Erythroblast (primary cell): ENCODE measurements at places on chromosomes 16 and 17.
A peak's percentile ranks its signal among the peaks of the same experiment; 100 is the strongest.

DNA sequence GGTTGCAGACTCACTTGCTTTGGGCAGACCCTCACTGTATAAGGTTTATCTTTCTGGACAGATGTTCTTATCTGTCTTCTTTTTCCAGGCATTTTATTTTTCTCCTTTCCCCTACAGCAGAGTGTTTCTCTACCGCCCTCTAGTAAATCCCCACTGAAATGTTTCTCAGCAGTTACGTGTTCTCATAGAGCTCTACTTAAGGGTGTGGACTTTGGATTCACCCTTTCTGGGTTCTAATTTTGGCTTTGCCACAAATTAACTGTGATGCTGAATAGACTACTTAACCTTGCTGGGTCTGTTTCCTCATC is 2.0 kb downstream of the ADAT1 start:
- DNase-seq = peak; percentile 89

DNA sequence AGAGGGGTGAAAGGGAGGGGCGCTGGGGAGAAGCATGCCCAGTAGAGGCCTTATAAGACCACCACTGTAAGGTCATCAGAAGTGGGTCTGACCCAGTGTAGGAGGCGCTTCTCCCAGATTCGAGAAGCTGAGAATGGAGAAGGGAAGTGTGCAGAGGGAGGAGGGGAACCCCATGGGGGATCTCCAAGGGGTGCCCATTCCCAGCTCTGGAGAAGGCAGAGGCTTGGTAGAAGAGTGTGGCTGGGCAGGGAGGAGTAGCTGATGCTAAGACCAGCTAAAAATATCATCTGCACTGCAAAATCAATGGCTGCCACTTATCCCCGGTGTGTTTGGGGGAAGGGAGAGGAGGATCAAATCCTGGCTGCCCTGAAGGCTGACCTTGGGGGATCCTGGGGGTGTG is 7.2 kb downstream of the NGFR start:
- DNase-seq = no peak

DNA sequence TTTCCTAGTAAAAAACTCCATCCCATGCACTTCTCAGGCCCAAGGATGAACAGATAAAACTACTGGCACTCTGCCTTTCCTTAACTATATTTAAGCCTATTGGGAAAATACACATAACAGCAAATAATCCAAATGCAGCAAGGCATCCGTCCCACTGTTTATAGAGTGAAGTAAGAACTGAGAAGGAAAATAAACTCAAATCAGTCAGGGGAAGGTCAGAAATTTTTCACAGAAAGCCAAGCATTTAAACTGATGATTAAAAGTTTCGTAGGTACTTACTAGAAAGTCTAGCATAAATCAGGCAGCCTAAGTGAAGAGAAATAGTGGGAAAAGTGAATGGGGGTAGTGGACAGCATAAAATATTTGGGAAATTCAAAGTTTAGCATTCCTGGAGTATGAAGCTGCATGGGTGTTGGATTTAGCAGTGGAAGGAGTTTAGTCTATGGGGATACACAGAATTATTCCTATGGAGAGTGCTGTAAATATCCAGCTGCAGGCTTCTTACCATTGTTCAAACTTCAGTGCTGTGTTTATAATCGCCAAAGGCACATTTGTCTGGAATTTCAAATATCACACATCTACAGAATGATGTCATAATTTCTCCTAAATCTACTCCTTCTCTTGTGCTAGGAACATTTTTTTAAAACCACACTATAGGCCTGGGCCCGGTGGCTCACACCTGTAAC is 1131.0 kb upstream of the GOT2 start:
- no peak for DNase-seq

- peak; percentile 13 for DNase-seq
Observed at GRCh38 chr16:72856797-72857196, 191.1 kb downstream of the ZFHX3 start.

GRCh38 chr17:16975744-16976625 is 4.1 kb upstream of the TNFRSF13B start:
- no peak for DNase-seq

DNA sequence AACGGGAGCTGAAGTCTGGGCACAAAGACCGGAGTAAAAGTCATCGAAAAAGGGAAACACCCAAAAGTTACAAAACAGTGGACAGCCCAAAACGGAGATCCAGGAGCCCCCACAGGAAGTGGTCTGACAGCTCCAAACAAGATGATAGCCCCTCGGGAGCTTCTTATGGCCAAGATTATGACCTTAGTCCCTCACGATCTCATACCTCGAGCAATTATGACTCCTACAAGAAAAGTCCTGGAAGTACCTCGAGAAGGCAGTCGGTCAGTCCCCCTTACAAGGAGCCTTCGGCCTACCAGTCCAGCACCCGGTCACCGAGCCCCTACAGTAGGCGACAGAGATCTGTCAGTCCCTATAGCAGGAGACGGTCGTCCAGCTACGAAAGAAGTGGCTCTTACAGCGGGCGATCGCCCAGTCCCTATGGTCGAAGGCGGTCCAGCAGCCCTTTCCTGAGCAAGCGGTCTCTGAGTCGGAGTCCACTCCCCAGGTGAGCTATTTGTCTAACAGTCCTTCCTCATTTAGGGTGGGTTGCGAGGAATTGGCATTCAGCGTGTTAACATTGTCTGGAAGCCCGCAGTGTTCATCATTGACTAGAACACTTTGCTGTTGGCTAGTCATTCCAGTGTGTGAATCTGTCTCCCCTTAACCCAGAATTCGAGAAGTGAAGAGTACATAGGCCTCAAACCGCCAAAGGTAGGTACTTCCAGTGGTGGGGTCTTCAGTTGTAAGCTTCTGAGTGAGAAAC is 1.5 kb downstream of the CDK12 start:
- peak; percentile 68 for DNase-seq

- no peak for DNase-seq
Observed at GRCh38 chr16:57384248-57385070, 12.2 kb downstream of the CX3CL1 start.

DNA sequence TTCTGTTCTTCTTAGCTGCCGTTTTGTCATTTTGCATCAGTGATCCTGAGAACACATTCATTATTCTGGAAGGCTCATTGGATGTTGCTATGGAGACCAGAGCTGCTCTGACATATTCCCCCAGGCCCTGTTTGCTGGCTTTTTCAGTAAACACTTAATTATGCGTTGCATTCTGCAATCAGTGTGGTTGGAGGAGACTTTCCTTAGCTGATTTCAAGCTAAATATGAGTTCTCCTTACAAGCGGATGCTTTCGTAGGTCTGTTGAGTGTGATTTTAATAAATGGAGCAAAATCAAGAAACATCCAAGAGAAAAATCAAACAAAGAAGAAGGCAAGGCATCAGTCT is 38.2 kb upstream of the NUDT7 start:
- no peak for DNase-seq

DNA sequence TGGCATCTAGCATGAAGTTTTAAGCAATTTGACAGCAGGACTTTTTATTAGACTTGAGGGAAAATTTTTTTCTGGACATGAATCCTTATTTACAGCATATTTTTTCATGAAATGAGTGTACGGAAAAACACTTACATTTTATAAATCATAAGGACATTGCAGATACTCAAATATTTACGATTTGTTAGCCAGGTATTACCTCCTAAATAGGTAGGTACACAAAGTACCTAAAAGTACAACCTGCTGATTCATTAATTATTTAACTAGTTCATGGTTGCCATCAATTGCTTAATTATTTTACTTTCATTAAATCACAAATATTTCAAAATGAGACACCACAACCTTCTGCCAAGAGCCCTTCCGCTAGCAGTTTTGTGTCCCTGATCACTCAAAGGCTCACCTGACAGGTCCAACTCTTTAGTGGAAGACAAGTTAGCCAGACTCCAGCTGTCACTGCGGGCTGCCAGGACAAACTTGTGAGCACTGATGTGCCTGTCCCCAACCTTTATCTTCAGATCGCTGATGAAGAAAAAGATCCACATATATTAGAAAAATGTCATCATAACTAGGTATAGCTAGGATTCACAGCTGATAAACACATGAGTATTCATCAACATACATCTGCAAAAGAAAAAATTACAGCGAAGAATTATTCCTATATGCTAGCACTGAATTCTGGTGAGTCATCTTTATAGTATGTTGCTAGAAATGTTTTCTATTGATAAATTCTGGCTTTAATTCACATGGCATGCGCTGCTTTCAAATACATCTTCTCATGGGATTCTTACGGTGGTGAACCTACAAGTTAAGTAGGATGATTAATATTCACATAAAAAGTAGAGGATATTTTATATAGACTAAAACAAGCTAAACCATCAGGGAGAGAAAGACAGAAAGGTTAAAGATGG is 28.2 kb downstream of the ANKFY1 start:
- no peak for DNase-seq

GRCh38 chr16:48292452-48292851 is 45.1 kb upstream of the ABCC11 start:
- DNase-seq = no peak

DNA sequence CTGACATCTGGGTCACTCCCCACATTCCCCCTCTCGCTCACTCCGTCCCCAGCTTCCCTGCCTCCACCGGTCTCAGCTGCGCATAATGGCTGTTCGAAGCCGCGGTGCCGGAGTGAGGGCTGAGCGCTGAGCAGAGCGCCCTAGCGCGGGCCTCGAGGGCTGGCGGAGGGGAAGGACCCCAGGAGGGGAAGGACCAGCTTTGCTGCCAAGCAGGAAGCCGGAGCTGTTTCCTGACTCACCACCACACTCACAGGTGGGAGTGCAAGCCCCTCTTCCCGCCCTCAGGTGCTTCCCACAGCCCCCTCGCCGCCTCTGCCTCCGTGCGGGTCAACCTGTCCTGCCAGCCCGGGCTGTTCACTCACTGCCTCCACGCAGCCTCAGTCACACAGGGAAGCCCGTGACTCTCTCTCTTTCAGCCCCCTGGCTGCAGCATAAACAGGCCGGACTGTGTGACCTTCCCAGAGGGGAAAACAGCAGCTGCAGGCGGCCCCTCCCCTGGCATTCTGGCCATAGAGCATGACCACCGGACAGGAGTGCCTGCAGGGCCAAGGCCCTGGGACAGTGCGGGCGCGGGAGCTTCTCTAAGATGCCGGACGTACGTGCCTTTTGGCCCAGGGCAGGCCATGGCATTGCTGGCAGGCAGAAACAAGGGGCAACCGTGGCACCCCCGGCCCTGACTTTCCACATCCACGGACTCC is 23.7 kb downstream of the SLC43A2 start:
- no peak for DNase-seq

DNA sequence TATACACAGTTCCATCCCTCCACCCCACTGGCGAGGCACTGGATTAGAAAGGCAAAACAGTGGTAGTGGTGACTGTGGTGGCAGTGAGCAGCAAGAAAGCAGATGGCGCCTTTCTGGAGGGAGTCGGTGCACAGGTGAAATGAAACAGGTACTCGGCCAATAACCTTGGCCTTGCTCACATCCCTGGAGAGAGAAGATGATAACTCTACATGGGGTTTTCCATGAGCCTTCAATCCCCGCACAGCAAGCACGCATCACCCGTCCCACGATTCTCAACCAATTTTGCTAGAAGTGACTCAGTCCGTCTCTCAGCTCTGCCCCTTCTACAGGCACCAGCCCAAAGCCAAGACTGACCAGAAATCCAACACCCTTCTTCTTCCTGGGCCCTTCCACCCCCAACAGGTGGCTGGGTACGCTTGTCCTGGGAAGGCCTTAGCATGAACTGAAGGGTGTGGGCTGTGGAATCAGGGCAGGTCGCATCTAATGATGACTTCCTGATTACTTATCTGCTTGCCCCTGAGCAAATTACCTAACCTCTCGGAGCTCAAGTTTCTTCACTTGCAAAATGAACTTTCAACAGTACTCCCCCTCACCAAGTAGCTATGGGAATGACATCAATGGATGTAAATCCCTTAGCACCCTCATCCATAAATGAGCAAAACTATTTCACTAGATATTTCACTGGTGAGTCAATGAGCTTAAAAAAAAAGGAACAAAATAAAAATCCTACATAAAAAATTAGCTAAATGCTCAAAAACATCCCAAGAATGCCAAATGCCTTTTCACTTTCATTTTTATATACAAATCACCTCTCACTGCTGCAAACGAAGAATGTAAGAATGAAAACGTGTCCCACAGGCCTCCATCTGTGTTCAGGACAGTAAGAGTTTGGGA is 18.0 kb downstream of the XPO6 start:
- peak; percentile 11 for DNase-seq

- no peak for DNase-seq
Observed at GRCh38 chr17:75571885-75572215, 15.8 kb upstream of the MYO15B start.

- no peak for DNase-seq
Observed at GRCh38 chr17:56309897-56310296, 156.6 kb downstream of the ANKFN1 start.

GRCh38 chr17:51769231-51769630 is 389.3 kb downstream of the CA10 start:
- DNase-seq = no peak

GRCh38 chr17:57918017-57918895 is 37.0 kb downstream of the CUEDC1 start:
- no peak for DNase-seq

GRCh38 chr17:9023392-9024218 is 2.3 kb downstream of the NTN1 start:
- no peak for DNase-seq

GRCh38 chr17:82465023-82465603 is 6.6 kb downstream of the NARF start:
- DNase-seq = peak; percentile 65

- DNase-seq = no peak
Observed at GRCh38 chr16:83915081-83915480, 16.2 kb downstream of the MLYCD start.

- DNase-seq = no peak
Observed at GRCh38 chr17:19322861-19323260, 39.7 kb downstream of the B9D1 start.

- DNase-seq = no peak
Observed at GRCh38 chr16:4882633-4883285, 35.5 kb downstream of the UBN1 start.

DNA sequence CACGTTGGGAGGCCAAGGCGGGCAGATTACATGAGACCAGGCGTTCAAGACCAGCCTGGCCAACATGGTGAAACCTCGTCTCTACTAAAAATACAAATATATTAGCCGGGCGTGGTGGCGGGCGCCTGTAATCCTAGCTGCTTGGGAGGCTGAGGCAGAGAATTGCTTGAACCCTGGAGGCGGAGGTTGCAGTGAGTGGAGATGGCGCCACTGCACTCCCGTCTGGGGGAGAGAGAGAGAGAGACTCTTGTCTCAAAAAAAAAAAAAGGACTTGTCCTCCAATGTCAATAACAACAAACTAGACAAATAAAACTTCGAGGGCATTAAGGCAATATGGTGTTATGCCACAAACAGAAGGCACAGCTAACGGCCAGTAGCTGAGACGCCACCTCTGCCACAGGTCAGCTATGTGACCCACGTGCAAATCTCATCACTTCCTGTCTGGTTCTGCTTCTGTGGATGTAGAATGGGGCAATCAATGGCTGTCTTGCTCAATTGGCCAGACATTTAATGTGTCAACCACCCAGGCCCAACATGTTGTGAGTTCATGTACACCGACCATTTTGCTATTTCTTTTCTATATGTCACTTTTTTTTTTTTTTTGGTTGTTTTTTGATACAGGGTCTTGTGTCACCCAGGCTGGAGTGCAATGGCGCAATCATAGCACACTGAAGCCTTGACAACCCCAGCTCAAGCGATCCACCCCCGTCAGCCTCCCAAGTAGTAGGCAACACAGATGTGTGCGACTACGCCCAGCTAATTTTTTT is 834 bp upstream of the TXNDC11 start:
- DNase-seq = peak; percentile 46

- DNase-seq = no peak
Observed at GRCh38 chr17:82841921-82842596, 2.2 kb upstream of the ZNF750 start.

- peak; percentile 32 for DNase-seq
Observed at GRCh38 chr17:73189417-73190099, 3.3 kb upstream of the COG1 start.
